ENCODE measurements at places on chromosomes 1 and 21.
A peak's percentile ranks its signal among the peaks of the same experiment; 100 is the strongest.

GRCh38 chr1:41442697-41443251 is 41.7 kb downstream of the EDN2 start:
- peak; percentile 58 for DNase-seq

- DNase-seq, result peak; percentile 71
Observed at GRCh38 chr21:34029743-34030528, 43.4 kb upstream of the MRPS6 start.

DNA sequence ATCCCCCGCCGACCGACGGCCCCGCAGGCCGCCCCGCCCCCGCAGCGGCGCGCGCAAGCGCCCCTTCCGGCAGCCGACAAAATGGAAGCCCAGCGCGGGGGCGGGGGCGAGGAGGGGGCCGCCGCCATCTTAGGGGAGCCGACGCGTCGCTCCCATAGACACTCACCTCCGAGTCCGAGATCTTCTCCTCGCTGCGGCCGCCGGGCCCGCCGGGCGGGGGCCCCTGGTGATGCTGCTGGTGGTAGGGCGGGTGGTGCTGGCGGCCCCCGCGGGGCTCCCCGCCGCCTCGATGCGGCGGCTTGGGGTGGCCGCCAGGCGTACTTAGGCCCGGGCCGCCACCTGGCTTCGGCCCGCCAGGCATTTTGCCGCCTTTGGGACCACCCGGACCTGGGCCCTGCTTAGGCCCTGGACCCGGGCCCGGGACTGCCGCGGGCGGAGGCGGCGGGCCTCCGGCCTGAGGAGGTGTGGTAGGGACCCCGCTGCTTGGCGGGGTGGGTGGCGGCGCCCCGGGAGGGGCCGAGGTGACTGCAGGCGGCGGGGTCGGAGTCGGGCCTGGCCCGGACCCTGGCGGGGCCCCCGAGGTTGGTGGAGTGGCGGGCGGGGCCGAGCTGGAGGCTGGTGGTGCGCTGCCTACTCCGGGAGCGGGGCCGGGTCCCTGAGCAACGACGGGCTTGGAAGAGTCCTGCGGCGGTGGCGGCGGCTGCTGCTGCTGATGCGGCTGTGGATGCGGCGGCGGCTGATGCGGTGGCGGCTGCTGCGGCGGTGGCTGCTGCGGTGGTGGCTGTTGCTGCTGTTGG is 691 bp downstream of the SFPQ start:
- peak; percentile 96 for DNase-seq

DNA sequence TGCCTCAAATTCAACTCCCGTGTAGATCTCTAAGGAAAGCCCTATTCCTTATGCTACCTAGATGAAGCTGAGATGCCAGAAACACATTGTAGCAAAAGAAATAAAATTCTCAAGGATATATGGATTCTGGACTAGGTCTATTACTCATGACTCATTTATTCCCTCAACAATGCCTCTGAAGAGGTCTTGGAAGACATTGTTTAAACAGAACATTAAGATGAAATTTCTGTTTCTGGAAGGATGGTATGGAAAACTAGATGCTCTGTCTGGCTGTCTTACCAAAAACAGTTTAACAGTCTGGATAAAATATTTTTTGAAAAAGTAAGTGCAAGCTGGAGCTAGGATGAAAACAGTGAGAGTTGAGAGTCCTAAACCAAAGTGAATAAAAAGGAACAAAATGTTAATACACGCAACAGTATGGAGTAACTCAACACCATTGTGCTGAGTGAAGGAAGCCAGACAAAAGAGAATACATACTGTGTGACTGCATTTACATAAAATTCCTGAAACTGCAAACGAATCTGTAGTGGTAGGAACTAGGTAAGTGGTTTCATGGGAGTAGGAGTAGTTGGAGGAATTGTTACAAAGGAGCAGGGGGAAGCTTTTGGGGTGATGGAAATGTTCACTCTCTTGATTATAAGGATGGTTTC is 59.3 kb upstream of the GNG12 start:
- DNase-seq, result no peak

DNA sequence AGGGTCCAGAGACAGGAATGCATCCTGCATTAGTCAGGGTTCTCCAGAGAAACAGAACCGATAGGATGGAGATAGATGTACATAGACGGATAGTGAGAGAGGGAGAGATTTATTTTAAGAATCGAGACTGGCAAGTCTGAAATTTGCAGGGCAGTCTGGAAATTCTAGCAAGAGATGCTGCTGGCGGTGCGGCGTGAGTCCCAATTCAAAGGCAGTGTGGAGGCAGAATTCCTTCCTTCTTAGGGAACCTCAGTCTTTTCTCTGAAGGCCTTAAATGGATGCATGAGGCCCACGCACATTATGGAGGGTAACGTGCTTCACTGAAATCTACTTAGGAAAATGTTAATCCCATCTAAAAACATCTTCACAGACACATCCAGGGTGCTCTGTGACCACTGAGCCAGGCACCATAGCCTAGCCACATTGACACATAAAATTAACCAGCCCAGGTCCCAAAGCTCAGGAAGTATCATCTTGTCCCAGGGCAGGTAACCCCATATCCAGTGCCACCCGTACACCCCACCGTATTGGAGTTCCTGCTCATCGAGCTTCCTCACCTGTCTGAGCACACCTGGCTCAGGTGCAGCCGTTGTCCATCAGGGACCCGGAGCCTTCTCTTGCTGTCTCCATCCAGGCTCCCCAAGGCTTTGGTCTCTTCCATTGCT is 9.7 kb upstream of the PKNOX1 start:
- no peak for DNase-seq

DNA sequence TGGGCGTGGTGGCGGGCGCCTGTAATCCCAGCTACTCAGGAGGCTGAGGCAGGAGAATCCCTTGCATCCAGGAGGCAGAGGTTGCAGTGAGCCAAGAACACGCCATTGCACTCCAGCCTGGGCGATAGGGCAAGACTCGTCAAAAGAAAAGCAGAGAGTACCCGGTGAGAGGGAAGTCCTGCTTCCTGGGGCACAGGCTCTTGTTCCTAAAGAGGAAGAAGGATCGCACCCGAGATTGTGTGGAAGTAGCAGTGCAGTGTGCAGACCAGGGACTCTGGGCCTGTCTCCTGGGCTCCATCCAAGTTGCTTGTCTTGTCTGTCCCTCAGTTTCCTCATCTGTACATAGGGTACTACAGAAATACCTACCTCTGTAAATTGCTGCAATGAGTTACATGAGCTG is 29.6 kb downstream of the NBPF3 start:
- no peak for DNase-seq

- no peak for DNase-seq
Observed at GRCh38 chr1:190212450-190212849, 265.2 kb downstream of the BRINP3 start.

DNA sequence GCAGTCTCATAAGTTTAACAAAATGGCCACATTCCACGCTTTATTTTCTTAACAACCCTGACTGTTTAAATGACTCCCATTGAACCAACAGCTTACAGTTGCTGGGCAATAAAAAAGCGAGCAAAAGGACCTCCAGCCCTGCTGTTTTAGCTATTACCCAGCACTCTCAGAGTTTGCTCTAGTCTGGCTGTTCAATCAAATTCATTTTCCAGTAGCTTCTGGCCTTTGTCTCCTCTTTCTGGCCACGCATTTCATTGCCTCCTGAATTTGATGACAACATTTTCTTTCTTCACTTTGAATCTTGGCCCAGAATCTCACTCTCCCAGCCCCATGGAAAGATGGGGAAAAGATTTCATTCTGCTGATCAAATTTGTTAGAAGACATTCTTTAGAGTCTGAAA is 44.1 kb upstream of the DOCK7 start:
- peak; percentile 40 for DNase-seq

DNA sequence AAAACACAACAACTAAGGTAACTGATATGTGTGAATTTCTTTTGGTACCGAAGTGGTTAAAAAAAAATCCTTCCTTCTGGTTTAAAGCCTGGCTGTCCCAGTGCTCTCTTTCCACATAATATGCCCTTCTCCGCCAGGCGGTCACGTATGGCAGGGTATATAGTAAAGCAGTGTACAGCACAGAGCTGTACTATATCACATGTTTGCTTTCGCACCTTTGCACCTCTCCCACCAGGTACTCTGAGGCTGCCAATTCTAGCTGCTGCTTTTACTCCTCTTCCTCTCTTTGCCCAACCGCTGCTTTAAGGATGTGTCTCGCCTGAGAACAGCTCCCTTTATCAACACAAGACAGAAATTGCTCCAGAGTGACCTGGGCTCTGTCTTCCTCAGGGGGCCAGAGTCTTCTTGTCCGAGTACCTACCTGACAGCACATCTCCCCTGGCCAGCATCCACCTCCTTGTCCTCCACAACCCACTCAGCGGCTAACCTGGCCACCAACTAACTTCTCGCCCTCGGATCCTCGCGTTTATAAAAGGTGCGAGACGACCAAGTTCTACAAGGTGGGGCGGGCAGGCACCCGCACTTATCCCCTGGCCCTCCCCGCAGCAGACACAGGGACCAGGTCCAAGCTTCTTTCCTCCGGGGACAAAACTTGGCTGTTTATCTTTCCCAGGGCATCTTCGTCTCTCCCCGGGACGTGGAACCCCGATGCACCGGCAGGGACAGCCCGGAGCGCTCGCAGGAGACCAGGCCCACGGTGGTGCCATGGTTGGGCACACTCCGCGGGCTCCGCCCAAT is 1.6 kb downstream of the COLGALT2 start:
- no peak for DNase-seq

GRCh38 chr1:45018599-45019230 is 6.7 kb downstream of the UROD start:
- DNase-seq, result peak; percentile 71

GRCh38 chr1:112743174-112744008 is 28.3 kb upstream of the PPM1J start:
- peak; percentile 56 for DNase-seq

DNA sequence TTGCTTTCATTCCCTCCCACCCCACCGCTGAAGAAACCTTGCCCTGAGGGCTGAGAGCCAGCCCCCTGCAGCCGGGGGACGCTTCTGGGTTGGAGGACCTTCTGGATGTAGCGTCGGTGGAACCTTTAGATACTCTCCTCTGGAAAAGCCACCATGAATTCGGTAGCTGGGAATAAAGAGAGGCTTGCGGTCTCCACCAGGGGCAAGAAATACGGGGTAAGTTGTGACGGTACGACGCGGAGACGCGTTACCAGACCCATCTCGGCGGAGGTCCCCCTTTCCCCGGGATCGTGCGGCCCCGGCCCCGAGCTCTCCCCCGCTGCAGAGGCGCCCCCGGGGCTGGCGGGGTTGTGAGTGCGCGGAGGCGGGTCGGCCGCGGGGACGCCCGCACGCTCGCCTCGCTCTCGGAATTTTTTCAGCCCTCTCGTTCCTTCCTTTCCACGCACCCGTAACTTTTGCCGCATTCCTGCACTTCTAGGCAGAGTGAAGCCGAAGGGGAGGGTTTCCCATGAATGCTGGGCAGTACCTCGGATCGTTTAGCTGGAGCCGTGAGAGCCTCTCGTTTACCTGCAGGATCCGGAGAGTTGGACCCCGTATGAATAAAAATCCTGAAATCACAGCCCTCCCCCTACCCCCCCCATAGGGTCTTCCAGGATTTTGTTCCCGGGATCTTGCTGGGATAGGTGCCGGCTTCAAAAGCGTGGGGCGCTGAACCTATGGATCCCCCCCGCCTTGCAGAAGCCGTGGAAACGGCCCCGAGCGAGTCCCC is 671 bp downstream of the KIF26B start:
- peak; percentile 45 for DNase-seq

DNA sequence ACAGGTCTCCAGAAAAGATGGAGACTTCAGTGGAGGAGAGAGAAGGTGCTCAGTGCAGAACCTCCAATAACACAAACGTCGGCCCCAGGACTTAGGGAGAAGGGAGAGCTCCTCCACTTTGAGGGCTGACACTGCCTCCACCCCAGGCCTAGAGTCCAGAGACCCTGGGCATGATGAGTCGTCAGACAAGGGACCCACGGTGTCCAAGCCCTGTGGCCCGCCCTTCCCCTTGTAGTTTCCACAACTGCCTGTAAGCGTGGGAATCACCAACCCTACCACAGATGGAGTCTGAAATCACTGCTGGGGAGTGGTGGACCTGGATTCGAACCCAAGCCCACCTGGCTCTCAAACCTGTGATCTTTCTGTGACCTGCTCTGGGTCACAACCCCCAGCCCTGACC is 281.1 kb downstream of the NPHP4 start:
- no peak for DNase-seq

DNA sequence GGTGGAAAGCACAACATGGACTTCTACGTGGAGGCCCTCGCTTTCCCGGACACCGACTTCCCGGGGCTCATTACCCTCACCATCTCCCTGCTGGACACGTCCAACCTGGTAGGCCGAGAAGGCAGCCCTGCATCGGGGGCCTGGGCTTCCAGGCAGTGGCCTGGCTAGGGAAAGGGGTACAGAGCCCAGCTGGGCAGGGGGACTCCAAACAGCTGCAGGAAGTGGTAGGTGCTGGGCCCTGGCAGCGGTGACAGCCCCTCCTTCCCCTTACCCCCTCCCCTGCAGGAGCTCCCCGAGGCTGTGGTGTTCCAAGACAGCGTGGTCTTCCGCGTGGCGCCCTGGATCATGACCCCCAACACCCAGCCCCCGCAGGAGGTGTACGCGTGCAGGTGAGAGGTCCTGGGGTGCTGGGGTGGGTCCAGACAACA is 30.0 kb upstream of the PADI6 start:
- no peak for DNase-seq

DNA sequence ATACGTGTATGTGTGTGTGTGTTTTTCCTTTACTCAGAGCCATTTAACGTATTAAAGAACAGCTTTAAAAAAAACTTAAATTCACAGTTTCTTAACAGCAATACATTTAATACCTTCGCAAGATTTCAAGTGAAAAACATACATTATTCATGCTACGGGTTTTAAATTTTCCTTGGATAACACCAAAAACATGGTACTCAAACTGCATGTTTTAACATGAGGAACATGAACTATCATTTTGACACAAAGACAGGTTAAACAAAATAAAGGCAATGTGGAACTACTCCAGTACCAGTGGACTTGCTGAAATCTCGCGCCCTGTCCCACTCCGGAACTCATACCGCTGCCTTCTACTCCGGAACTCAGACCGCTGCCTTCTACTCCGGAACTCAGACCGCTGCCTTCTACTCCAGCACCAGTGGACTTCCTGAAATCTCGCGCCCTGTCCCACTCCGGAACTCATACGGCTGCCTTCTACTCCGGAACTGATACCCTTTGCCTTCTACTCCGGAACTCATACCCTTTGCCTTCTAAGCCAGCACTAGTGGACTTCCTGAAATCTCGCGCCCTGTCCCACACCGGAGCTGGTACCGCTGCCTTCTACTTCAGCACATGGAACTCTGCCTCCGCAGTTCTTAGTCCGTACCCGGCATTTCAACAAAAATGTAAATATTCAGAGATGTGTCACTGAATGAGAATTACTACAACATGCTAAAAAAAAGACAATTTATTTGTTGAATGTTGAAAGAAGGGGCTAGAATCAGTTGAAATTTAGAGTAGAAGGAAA is 148.6 kb downstream of the NCAM2 start:
- DNase-seq, result no peak

Data from AG20443 (cell line).